Stimulated activated CD8-positive, alpha-beta memory T cell treated with anti-CD3 and anti-CD28 coated beads, Interleukin-7, amount 100 ng/mL, for 4 hours (primary cell): ENCODE measurements at places on chromosomes 7 and 10.

DNA sequence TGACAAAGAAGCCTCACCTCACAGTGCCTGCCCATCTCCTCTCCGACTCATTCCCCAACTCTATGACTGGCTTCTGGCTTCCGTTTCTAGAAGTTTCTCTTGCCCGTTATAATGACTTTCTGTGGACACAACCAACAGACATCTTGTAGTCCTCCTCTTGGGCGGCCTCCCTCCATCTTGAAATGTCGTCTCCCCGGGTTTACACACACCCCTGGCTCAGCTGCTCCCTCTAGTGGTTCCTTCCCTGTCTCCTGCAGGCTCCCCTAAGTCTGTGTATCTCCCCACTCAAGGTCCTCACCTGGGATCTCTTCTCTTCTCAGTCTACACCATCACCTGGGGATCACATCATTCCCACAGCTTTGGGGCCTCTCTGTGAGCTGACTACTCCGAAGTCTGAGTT, 123.4 kb upstream of the NEBL start:
- DNase-seq, result no peak

DNA sequence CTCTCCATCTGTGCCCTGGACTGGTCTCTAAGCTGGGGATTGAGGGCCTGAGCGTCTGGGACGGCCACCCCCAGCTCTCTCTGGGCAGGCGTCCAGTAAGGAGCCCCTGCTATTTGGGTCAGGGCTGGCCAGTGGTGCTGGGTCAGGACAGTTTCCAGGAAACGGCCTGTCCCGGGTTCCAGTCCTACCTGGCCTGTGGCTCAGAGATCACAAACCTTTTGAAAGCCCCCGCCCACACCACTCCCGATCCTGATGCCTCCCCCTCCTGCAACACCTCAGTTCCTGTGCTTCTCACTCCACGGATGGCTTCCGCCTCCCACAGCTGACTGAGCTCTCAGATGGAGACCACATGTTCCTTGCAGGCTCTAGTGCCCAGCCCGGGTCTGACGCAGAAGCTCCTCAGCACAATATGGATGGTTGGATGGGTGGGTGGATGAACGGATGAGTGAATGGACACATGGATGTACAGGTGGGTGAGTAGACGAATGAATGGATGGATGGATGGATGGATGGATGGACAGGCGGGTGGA, 91.7 kb upstream of the PDGFA start:
- DNase-seq, result no peak

DNA sequence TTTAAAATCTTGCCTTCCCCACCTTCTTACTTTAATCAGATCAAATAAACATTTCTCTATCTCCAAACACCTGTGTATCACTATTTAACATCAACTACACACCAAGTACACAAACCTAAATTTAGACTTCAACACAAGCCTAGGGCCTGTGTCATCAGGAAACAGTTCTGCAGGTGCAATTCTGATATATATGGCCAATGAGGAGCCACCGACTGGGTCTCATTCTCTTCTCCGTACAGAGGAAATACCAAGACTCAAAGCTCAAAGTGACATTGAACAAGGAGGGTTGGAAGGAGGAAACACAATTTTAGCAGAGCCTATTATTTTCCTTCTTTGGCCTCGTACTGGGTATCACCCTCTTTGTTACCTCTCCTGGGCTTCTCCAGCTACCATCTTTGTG, 152.6 kb upstream of the PRR15 start:
- no peak for DNase-seq

GRCh38 chr7:13312307-13312706, 624.9 kb downstream of the ARL4A start:
- no peak for DNase-seq

GRCh38 chr7:4879396-4880081, 4.0 kb downstream of the RADIL start:
- no peak for DNase-seq

- DNase-seq, result no peak
Observed at GRCh38 chr7:4025694-4026615, 656.1 kb upstream of the FOXK1 start.
